ENCODE measurements at places on chromosomes 6 and 20.

- DNase-seq = no peak
These were observed 289.5 kb downstream of the BTBD9 start for GRCh38 chr6:38350220-38350619.

DNA sequence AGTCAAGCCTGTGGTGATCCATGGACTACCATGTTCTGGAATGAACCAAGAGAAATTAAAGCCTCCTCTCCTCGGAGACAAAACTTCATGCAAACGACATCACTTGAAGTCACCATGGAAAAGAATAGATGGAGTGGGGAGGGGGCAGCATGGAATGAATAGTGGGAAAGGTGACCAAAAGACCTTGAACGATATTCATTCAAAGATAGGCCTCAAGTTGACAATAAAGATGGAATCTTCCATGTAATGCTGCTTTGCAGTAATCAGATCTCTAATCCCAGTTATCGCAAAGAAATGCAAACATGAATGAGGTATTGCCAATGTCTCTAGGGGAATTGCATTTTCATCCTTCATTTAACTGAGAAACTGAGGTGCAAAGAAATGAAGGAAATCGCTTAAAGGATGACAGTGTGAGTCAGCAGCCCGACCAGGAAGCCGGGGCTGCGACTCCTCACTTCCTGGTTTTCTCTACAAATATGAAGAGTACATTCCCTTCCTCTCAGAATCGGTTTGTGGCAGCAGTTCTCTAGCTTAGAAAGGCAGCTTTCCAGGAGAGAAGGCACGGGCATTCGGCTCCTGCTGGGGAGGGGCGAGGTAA lies 65.6 kb upstream of the RREB1 start:
- DNase-seq = no peak

DNA sequence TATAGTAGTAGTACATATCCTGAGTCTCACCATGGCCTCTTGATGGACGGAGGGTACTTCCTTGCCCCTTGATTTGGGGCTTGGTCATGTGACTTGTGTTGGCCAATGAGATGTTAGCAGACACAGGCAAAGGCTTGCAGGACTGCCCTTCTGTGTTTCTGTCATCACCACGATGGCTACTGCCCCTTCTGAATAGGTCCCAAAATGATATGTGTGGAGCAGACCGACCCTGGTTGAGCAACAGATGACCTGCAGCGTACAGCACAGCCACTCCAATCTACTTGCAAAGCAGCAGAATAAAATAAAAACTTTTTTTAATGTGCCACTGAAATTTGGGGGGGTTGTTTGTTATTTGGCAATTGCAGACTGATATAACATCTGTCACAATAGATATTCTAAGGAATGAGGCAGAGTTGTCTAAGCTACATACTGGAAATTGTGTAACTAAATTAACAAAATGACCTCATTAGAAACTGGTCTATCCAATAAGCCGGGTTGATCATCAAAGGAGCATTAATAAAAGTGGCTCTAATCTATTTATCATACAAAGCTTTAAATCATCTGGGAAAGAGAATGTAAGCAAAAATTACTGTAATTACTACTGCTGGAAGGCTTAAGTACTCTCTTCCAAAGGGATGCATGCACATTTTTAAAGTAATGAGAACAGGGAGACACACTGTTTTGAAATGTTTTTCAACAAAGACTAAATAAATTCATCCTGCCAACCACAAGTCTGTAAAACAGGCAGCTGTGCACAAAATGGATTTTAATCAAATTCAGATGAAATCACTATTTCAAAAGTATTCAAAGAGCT lies 209.5 kb downstream of the KIF16B start:
- DNase-seq = no peak

DNA sequence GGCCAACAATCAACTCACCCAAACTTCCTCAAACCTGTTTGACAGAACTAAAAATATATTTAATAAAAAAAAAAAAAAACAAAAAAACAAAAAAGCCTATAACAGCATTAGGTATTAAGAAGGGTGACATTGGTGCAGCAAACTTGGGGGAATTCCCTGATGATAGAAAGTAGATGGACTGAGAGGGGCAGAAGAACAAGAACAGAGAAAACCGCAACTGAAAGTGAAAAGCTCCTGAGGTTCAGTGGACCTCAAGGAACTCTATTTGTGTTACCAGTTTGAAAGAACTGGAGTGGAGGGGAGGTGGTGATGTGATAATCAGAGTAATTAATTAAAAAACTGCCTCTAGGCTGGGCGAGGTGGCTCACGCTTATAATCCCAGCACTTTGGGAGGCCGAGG lies 53.8 kb downstream of the MACROD2 start:
- no peak for DNase-seq

GRCh38 chr20:1538655-1539054 lies 18.9 kb downstream of the SIRPD start:
- DNase-seq = no peak

DNA sequence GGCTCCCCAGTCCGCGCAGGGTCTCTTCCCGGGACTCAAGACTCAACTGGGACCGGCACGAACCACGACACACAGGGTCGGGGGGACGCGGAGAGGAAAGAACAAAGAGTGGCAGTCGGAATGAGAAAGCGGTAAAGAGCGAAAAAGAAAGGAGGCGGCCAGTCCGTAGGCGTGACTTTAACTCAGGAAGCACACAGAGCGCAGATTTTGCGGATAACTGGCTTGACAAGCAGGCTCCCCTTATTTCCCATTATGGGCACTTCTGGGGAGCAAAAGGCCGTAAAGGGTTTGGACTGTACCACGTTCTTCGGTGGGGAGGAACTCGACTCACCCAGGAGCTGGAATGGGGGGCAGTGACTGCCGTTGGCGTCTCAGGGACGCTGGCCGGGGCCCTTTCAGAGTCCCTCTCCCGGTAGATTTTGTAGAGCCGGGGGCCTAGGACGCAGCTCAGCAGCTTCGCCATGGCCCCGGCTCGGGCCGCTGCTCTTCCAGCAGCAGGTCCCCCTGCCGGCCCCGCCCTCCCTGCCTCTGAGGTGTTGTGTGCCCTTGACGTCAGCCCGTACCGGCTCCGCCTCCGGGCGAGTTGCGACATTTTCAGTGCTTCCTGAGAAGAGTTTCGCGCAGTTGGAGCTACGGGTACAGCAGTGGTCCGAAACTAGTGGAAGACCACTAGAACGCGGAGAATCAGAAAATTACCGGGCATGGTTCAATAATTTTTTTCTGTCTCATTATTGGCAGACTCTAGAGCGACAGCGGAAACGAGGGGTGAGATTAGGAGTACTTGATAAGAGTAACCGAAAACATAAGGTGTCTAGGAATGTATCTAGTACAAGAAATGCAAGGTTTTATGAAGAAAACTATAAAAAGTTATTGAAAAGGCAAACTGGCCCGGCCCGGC lies at the start of gene ABHD16A:
Gene ABHD16A (minus strand): TSS at position 506 of the 898 bp plus-strand sequence. CDS start 43 bp downstream, at position 463.
- peak; percentile 95 for DNase-seq

DNA sequence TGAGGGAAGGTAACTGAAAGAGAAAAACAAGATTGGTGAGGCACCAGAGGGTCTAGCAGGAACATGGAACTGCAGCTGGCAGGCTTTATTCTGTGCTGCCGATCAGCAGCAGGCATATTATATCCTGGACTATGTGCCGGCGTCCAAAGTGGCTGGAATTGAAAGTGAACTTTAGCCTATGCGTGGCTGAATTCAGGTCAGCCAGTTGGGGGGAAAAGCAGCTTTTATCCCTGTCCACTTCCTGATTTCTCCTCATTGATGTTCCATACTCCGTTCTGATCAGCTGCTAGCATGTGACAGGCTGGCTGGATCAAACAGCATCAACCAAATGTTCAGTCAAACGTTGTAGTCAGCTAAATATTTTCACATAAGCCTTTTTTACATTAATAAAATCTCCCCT lies 99.0 kb downstream of the CAP2 start:
- DNase-seq = no peak

DNA sequence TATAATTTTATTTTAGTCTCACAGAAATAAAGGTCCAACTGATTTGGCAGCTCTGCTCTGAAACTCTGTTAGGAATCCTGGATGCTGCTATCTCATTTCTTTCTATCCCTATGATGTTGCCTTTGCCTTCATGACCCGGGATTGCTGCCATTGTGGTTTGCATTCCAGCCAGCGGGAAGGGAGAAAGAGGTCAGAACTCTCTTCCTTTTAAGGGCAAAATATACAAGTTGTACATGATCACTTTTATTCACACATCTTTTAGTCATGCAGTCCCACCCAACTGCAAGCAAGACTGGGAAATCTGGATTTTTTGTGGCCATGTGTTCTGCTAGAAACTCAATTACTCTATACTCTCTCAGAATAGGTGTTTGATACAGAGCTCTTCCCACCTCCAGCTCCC lies 263.1 kb upstream of the ZFP64 start:
- no peak for DNase-seq

DNA sequence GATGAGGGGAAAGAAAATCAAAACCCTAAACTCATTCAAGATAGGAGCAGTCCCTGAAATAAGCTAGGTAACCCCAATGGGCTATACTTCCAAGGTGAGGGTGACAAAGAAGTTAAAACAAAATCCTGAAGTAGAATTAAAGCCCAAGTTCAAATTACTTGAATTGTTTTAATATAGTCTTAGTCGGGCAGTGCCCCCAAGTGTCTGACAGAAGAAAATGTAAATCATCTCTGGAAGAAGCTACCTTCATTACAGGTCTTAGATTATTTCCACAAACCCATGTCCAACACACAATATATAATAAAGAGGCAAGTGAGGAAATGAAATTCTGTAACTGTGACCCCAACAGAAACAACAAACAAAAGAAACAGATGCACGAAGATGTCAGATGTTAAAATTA lies 36.8 kb upstream of the L3MBTL3 start:
- no peak for DNase-seq

- no peak for DNase-seq
These were observed 25.4 kb upstream of the FAM83C start for GRCh38 chr20:35317416-35318210.

DNA sequence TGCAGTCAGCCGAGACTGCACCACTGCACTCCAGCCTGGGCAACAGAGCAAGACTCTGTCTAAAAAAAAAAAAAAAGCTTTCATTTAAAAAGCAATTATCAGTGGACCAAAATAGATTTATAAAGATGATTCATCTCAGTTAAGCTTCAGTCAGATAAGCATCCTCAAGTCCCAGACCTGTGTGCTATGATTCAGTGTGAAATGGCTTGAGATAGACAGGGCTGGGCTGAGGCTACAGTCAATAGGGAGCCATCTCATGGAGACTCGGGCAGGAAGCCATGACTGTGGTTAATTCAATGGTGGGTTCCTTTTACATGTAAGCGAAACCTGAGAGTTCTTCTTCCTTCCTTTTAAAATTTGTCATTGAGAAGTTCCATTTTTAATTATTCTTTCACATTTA lies 276.0 kb downstream of the TFAP2A start:
- DNase-seq = no peak

DNA sequence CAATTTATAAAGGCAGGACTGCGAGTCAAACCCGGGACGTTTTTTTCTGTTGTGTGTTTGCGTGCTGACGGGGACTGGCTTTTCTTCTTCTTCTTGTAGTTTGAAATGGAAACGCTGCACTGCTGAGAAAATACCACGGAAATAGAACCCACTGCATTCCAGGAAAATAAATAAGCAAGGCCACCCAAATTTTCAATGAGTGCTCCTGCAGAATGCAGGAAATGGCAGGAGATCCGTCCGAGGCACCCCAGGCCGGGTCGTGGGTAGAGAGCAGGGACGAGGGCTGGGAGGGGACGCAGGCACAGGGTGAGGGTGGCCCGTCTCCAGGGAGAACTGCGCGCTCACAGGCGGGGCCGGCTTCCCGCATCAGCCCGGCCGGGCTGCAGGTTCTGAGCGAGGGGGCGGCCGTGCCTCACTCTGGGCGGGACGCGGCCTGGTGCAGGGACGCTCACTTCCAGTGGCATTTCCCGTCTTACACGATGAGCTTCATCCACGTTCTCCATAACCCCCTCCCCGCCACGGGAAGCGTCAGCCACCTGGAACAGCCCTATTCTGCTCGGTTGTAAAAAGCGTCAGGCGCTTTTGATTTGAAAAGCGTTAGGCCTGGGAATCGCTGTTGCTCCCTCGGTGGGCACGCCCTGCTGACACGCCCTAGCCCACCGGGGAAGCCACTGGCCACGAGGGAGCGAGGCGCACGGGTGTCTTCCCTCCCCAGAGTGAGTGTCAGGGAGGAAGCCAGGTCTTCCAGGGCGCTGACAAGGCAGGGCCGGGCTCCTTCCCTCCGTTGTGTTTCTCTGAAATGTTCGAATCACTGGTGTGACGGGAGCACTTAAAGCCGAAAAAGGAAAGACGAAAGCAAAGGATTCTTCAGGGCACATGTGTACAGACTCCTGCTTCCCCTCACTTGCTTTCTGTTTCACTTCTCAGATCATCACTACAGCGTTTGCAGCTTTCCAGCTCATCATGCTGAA lies 17.9 kb upstream of the EXOC2 start:
- DNase-seq = peak; percentile 16

GRCh38 chr6:98498866-98499265 lies 335.5 kb upstream of the POU3F2 start:
- DNase-seq = no peak

DNA sequence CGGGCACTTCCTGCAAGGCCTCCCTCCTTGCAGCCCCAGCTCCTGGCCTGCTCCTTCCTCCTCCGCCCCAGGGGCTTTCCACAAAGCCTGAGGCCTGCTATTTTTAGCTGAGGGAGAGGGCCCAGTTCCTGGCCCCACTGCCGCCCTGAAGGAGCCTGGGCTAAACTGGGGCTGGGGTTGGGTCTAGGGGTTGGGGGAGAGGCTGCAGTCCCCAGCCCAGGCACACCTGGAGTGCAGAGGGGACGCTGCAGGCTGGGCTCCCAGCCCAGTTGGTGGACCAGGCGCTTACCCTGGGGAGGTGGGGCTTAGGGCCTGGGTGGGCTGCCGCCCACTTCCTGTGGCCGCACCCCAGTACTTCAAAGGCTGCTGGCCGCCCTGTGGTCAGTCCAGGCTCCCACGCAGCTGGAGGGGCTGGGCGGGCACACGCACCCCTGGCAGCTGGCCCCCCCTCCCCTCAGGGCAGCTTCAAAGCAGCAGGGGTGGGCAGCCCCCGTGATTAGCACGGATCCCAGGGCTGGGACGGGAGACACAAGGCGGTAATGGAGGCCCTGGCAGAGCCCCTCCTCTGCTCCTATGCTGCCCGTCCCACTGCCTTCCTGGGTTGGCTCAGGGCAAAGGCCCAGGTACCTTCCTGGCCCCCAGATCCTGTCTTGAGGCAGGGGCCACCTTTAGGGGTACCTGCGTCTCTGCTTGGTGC lies 7.1 kb upstream of the ABHD16B start:
- no peak for DNase-seq

DNA sequence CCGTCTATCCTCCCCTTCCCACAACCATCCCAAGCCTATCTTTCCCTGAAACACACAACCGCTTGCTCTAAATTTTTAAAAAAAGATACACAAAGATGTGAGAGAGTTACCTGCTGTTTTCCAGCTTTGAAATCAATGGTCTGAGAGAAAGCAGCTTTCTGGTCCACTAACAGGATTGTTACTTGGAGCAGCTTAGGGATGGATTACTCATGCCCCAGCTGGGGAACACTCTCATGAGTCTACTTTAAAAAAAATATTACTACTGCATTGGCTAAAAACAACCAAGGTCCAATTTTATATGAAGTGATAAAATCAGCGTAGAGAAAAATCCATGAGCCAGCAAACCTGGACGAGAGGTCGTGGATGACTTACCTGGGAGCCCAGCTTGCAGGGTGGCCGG lies 29.6 kb upstream of the FOXC1 start:
- DNase-seq = no peak

- DNase-seq = no peak
These were observed 62.4 kb downstream of the JAG1 start for GRCh38 chr20:10611357-10611756.

GRCh38 chr20:35883778-35884540 lies 70.3 kb downstream of the SCAND1 start:
- DNase-seq = peak; percentile 5
